ENCODE measurements at places on chromosomes 2 and 18. TPM values are rescaled to one million over a fixed set of nuclear protein-coding genes. Genes with fewer than 3 reads are reported as not detected.

COLEC11 gene
- 0.84 TPM for total RNA-seq

MYCN gene
- 0.64 TPM for total RNA-seq

C2orf15 gene
- 2.2 TPM for total RNA-seq

CYP26B1 gene
- total RNA-seq: 93.0 TPM

EMILIN1 gene
- 3.6 TPM for total RNA-seq

ME2 gene
- total RNA-seq: 22.6 TPM

CHRNG gene
- total RNA-seq: not detected

PTRHD1 gene
- total RNA-seq: 39.7 TPM

GREB1 gene
- total RNA-seq: 4.3 TPM

RFTN2 gene
- total RNA-seq: 1.9 TPM

ZNF519 gene
- 2.7 TPM for total RNA-seq

RUFY4 gene
- total RNA-seq: not detected

LIMS3 gene
- total RNA-seq: 0.81 TPM

SETBP1 gene
- 16.6 TPM for total RNA-seq

C2orf78 gene
- total RNA-seq: not detected

SCN9A gene
- total RNA-seq: 0.51 TPM

OBSL1 gene
- total RNA-seq: 49.8 TPM

SLC9A4 gene
- total RNA-seq: not detected

SP5 gene
- 1.8 TPM for total RNA-seq

STAT4 gene
- 1.1 TPM for total RNA-seq

REEP1 gene
- 4.3 TPM for total RNA-seq

TEKT4 gene
- not detected for total RNA-seq

PAX8 gene
- 5.2 TPM for total RNA-seq

ABCG8 gene
- total RNA-seq: not detected

E2F6 gene
- 15.8 TPM for total RNA-seq

SOX11 gene
- 0.03 TPM for total RNA-seq

UGT1A3 gene
- 0.54 TPM for total RNA-seq

LYPD1 gene
- total RNA-seq: not detected

MATN3 gene
- 0.39 TPM for total RNA-seq

Data from lower leg skin (tissue), 4 donors.